Stimulated activated CD4-positive, alpha-beta T cell treated with anti-CD3 and anti-CD28 coated beads, TNF-alpha, amount 100 ng/mL, for 48 hours (primary cell): ENCODE measurements at places on chromosomes 11 and 22.
A peak's percentile ranks its signal among the peaks of the same experiment; 100 is the strongest.

GRCh38 chr11:74535371-74536160, 42.0 kb upstream of the LIPT2 start:
- no peak for DNase-seq

DNA sequence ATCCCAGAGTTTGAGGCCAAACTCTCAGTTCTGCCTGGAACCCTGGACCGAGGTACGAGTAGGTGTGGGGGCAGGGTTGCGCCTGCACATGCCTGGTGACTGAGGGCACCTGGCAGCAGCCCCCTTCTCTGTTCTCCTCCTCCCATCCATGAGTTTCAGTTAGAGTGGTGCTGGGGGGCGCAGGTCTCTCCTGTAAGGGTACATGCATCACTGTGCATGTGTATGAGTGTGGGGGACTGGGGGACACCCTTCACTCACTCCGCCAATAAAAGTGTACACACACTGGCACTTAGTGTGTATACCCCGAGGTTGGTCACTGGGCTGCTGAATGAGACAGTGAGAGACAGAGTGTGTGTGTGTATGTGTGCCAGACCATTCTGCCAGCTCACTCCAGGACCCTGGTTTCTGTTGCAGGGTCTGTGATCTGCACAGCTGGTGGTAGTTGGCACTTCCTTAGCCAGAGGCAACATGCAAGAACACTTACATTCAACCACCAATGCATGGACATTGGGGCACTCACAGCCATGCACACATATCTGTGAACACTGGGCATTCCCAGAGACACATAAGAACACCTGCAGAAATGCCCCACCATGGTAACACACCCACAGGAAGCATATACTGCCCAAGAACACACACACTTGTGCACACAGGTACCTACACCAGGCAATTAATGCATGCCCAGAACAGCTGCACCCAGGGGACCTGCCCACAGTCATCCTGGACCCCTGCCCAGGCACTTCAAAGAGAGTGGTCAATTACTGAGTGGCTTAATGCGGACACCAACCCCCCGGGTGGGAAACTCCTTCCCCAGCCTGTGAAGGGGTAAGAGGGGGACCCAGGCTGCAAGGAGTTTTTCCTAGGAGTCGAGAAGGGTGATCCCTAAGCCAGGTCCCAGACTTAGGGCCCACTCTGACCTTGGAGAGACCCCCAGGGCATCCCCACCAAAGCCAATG, 1.2 kb upstream of the NRXN2 start:
- DNase-seq: no peak

GRCh38 chr11:122796128-122796717, 42.1 kb upstream of the CRTAM start:
- DNase-seq: peak; percentile 52

DNA sequence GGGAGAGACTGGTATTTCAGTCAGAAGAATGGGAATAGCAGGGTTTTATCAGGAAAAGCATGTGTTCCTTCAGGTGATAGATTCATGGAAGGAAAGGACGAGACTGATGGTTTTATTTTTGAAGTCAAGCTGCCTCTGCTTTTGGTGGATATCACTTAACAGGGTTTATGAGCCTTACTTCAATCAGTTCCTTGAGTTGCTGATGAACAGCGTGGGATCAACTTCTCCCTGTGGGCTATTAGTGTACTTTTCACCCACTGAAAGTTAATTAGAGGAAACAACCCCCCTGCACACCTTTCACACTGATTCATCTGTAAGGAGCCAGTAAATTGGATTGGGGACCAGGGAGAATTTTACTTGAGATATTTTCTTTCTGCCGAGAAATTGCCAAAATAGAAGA, 479.0 kb downstream of the NELL1 start:
- no peak for DNase-seq

DNA sequence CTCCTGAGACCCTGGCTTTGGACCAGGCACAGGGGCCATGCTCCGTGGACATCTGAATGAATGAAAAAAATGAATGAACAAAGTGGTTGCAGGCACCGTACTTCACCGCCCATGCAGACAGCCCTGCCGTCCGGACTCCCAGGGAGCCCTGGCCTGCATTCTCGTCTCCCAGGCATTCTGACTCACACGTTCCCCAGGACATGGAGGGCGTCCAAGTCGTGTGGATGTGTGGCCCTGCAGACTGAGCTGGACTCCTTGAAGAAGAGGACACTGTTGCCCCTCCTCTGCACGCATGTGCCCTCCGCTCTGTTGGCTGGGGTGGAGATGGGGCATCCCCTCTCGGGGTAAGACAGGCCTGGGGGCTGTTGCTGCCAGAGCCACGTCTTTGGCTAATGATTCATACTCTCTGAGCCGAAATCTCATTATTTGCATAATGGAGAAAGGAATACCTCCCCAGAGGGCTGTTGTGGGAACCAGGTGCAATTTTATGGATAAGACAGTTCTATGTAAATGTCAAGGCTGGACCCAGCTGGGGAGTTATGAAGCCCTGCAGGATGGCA, 49.7 kb downstream of the RTL6 start:
- DNase-seq: no peak

- no peak for DNase-seq
These were observed 410.0 kb downstream of the OPCML start for GRCh38 chr11:133122256-133122655.

- DNase-seq: no peak
These were observed 201.3 kb upstream of the BLID start for GRCh38 chr11:122317305-122317704.

- no peak for DNase-seq
These were observed 1.7 kb downstream of the QSER1 start for GRCh38 chr11:32894149-32894827.

GRCh38 chr11:20193307-20193706, 33.0 kb upstream of the DBX1 start:
- DNase-seq: no peak

DNA sequence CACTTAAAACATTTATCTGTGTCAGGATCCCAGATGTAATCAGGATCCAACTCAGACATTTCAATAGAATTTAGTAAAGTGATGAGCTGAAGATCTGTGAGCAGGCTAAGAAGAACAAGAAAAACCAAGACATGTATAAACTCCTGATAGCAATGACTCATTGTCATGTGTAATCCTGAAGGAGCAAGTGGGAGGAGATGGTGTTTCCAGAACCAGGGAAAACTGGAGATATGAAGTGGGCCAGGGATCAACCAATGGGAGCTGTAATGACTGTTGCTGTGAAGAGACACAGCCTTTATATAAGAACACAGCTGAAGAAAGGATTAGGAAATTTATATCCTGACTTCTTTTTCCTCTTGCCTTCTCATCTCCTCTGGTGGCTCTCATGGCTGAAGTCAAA, 682.5 kb upstream of the ARHGAP42 start:
- no peak for DNase-seq

GRCh38 chr11:103773059-103773458, 263.4 kb upstream of the DDI1 start:
- no peak for DNase-seq
